GDM1 (cell line): ENCODE measurements at places on chromosomes 7 and 10.

DNA sequence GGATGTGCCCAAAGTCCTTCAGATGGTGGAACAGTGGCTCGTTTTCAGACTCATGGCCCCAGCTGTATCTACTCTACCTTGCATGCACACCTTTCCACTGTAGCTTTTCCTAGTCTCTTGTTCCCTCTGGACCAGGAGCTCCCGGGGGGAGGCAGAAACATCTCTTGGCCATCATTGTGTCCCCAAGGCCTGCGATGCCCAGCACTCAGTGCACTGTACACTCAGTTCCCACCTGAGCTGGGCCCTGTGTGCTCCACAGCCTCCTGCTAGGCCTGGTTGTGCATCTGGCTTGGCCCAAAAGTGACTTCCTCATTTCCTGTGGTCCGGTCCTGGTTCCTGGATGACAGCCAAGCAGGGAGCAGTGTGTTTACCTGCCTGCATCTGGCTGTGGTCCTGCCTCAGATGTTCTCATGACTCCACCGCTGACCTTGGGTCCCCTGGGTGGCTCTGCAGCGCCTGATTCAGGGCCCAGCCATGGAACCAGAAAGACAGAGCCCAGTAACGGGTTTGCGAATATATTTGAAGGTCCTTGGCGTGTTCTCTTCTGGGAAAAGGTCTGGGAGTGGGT is 9.9 kb upstream of the DOCK1 start:
- DNase-seq: no peak

DNA sequence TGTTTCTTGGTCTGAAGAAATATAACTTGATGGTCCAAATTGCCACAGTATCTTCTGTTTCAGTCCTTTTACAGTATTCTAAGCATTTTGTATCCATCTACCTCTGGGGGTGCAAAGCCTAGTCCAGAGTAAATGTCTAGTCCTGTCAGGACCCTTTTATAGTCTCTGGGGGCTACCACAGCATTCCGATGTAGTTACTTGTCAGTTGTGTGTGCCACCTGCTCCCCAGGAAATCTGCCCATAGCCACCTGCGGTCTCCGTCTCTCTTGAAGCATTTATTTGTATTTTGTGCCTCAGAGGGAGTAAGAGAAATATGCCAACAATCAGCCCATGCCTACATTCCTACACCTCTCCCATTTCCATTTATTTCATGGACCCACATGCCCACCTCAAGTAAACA is 12.8 kb downstream of the AGBL3 start:
- DNase-seq: no peak

DNA sequence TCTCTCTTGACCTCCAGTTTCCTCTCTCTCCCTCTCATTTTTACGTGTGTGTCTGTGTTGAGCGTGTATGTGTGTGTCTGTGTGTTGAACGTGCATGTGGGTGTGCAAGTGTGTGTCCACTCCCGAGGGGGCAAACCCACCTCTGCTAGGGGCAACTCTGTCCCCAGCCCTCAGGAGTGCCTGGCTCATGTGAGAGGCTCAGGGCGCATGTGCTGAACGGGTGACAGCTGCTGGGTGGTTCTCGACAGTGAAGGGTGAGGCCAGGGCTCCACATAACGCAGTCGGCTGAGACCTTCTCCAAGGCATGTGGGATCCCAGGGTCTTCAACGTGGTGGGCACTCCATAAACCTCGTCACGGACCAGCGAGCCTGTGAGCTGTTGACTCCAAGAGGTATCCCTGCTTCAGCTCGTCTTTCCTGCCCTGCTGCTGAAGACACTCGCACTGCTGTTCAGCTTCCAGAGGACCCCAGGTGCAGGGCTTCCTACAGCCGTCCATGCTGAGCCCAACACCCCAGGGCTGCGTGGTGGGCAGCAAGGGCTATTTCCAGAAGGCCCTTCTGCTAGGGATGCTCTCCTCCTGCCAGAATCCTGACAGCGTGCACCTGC is 361.6 kb upstream of the SHH start:
- no peak for DNase-seq

DNA sequence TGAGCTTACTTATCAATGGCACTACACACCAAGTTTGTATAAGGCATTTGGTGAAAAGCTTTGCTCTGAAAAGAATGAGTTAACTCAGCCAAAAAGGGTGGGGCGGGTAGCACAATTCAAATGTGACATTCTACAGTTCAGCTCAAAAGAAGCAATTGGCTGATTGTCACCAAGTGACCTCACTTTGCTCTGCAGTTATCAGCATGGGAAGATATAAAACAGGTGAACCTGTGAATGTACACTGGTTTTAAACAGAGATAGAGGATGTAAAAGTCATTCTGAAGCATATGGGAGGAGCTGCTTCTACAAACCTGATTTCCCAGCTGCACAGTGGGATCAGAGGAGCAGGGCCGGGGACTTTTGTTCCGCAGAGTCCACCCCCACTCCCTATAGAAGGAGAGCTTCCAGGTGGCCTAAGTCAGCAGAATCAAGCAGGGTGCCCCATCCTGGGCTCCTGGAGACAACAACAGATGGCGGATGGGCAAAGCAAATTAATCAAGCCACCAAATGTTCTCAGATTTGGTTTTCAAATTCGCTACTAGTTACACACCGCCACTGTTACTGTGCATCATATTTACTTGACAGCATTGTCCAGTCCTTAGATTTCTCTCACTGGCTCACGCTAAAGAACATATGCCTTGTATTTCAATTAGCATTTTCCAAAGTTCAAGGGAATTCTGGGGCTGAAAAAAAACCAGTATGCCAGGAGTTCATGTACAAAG is 27.5 kb upstream of the NPVF start:
- DNase-seq: no peak

DNA sequence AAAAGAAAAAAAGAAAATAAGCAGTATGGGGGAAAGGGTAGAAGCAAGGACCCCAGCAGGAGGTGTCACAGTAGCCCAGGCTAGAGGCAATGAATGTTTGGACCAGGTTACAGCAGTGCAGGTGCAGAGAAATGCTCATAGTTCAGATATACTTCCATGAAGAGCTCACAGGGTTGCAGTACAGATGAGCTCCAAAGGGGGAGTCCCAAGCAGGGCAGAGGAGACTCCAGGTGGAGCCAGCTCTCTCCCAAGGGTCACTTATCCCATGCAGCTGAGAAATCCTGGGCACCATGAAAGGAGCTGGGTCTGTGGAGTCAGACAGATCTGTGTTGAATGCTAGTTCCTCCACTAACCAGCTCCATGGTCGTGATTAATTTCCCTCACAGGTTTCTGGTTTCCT is 174.9 kb downstream of the C7orf25 start:
- no peak for DNase-seq

GRCh38 chr10:10796774-10797415 is 220.8 kb upstream of the CELF2 start:
- no peak for DNase-seq

- DNase-seq: no peak
Measured at GRCh38 chr7:13257661-13258060, 570.2 kb downstream of the ARL4A start.

GRCh38 chr7:111006691-111007090 is 84.2 kb upstream of the LRRN3 start:
- no peak for DNase-seq

DNA sequence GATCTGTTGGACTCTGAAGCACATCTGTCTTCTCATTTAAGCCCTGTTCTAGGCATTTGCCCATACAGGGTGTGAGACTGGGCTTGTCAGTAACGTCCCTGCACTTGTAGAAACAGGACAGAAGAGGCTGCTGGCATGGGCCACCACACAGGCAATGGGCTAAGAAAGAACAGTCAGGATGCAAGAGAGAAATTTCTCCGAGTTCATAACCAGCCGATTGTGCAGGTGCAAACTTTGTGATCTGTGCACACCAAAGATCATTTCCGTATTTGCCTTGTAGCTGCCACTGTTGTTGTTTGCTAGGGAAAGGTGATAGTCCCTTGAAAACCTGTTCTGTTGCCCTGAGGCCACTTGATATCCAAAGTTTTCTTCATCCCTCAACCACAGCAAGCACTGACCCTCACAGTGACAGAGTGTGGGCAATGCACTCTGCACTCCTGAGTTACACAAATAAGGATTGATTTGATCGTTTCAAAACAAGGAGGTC is 20.3 kb downstream of the KLF6 start:
- DNase-seq: no peak

GRCh38 chr7:27948861-27949260 is 208.9 kb downstream of the TAX1BP1 start:
- DNase-seq: no peak

GRCh38 chr10:111821871-111822270 is 361.7 kb downstream of the GPAM start:
- no peak for DNase-seq

- DNase-seq: no peak
Measured at GRCh38 chr10:64320448-64320847, 799.2 kb downstream of the REEP3 start.

GRCh38 chr7:119571666-119572065 is 701.3 kb upstream of the KCND2 start:
- DNase-seq: no peak

GRCh38 chr10:55137063-55137462 is 336.0 kb upstream of the PCDH15 start:
- no peak for DNase-seq

DNA sequence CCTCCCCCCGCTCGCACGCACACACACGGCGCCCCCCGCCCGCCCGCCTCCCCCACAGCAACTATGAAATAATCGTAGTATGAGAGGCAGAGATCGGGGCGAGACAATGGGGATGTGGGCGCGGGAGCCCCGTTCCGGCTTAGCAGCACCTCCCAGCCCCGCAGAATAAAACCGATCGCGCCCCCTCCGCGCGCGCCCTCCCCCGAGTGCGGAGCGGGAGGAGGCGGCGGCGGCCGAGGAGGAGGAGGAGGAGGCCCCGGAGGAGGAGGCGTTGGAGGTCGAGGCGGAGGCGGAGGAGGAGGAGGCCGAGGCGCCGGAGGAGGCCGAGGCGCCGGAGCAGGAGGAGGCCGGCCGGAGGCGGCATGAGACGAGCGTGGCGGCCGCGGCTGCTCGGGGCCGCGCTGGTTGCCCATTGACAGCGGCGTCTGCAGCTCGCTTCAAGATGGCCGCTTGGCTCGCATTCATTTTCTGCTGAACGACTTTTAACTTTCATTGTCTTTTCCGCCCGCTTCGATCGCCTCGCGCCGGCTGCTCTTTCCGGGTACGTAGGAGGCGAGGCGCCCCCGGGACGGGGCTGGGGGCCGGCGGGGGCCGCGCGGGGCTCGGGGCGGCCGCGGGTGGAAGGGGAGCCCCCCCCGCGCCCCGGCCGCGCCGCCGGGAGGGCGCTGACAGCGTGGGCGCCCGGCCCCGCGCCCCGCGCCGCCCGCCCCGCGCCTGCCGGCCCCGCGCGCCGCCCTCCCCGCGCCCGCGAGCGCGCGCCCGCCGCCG is 441 bp downstream of the BMI1 start:
- peak; percentile 86 for DNase-seq

DNA sequence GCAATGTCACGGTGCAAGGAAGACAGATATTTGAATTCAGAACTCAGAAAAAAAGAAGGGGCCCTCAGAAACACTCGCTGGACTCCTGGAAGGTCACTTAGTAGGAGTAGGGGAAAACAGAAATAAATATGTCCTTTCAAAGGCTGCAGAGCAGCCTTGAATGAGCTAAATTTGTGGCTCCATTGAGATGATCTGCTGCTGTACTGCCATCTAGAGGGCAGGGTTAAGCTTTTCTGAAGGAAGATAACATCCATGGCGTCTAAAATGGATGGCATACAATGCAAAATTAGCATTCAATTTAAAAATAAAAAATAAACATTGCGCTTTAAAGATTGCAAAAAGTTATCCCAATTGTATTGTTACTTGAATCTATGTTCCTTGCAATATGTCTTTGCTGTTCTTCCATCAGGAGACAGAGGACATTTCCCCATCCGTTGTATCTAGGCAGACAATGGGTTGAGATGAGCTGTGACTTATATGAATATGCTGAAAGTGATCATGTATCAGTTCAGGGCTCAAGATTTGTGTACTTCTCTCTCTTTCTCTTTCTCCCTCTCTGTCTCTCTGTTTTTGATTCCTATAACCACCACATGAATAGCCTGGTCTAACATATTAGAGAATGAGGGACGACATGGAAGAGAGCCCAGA is 642.2 kb downstream of the SH2D4B start:
- DNase-seq: peak; percentile 17

DNA sequence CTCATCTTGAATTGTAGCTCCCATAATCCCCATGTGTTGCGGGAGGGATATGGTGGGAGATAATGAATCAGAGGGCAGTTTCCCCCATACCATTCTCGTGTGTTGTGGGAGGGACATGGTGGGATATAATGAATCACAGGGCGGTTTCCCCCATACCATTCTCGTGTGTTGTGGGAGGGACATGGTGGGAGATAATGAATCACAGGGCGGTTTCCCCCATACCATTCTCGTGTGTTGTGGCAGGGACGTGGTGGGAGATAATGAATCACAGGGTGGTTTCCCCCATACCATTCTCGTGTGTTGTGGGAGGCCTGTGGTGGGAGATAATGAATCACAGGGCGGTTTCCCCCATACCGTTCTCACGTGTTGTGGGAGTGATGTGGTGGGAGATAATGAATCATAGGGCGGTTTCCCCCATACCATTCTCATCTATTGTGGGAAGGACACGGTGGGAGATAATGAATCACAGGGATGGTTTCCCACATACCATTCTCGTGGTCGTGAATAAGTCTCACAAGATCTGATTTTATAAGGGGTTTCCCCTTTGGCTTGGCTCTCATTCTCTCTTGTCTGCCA is 271.0 kb downstream of the MAD1L1 start:
- DNase-seq: no peak

- DNase-seq: no peak
Measured at GRCh38 chr10:91024541-91024940, 103.7 kb upstream of the ANKRD1 start.

- no peak for DNase-seq
Measured at GRCh38 chr10:127243490-127244272, 47.3 kb upstream of the INSYN2A start.

DNA sequence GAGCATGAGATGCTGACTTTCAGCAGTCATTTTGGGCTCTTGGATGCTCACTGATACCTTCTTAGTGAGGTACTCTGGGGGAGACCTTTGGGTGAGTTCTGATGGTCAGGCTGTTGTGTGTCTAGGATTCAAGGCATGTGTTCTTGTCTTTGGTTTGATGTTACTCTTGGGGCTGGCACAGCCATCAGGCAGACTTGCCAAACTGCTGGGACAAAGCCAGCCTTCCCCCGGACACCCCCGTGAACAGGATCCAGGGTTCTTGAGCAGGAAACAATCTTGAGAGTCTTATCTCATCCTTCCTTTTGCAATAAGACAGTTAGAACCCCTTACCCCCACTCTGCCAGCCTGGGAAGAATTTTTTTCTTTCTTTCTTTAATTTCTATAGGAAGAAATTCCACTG is 42.2 kb downstream of the SUFU start:
- no peak for DNase-seq

GRCh38 chr7:74627661-74628411 is 29.7 kb upstream of the GTF2I start:
- no peak for DNase-seq

DNA sequence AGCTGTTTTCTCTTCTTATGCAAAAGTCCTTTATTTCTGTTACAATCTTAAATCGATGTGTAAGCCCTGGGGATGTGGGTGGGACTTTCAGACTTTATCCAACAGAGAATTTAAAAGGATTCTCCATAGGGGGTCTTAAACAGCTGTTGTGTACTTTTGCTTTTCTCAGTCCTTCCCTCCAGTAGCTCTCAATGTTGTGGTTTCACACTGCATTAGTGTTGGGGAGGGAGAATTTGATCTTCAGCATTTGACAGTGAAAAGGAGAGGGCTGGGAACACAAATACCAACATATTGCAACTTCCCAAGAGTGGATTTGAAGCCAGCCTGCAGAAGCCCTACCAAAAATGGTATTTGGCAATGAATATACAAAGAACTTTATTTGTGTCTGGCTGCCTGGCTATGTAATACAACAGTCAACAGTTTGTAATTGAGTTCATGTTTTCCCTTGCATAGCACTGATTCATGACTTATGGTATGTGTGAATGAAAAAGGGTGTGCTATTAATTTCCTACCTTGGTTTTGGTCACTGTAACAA is 80.1 kb upstream of the CAPZA2 start:
- DNase-seq: no peak
